Kidney epithelial cell (primary cell): ENCODE measurements at places on chromosomes 4 and X.

DNA sequence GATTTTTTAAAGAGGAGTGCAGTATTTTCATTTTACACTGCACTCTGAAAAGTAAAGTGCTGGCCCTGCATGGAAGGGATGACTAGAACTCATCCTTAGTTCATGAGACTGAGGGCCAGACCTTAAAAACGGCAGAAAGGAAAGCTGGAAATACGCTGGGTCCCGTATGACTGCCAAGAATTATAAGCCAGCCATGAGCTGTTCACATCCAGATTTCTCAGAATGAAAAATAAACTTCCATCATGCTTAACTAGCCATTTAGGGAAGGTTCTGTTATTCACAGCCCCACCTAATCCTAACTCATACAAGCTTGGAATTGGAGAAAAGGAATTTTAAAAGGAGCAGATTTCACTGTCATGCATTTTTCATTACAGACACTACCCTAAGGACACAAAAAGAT lies 894.4 kb downstream of the FAT4 start:
- DNase-seq, result no peak

- DNase-seq, result no peak
Observed at GRCh38 chr4:7768736-7769135, 170.9 kb downstream of the AFAP1 start.

- DNase-seq, result no peak
Observed at GRCh38 chr4:3451956-3452355, 10.2 kb downstream of the HGFAC start.

DNA sequence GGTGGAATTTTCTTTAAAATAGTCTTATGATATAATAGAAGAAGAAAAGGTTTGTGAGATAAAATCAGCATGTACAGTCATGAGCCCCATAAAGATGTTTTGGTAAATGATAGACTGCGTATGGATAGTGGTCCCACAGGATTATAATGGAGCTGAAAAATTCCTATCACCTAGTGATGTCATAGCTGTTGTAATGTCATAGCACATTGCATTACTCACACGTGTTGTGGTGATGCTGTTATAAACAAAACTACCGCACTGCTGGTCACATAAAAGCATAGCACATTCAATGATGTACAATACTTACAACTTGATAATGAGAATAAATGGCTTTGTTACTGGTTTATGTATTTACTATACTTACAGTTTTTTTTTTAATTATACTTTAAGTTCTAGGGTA lies 715.2 kb upstream of the HTR2C start:
- DNase-seq, result no peak

GRCh38 chrX:1524874-1525582 lies 12.0 kb downstream of the P2RY8 start:
- DNase-seq, result no peak

DNA sequence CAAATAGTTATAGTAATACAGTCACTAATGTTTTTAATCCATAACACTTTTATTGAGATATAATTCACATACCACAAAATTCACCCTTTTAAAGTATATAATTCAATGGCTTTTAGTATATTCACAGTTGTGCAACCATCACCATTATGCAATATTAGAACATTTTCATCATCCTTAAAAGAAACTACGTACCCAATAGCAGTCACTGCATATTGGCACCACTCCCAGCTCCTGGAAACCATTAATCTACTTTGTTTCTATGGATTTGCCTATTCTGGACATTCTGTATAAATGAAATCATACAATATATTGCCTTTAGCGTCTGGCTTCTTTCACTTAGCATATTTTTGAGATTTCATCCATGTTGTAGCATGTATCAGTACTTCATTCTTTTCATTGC lies 99.3 kb downstream of the AMMECR1 start:
- no peak for DNase-seq
